ENCODE measurements at places on chromosomes 7 and 10. TPM values are rescaled to one million over a fixed set of nuclear protein-coding genes. Genes with fewer than 3 reads are reported as not detected.

Gene NME8
- not detected for total RNA-seq

Gene PRXL2A
- total RNA-seq, result 17.6 TPM

DNA sequence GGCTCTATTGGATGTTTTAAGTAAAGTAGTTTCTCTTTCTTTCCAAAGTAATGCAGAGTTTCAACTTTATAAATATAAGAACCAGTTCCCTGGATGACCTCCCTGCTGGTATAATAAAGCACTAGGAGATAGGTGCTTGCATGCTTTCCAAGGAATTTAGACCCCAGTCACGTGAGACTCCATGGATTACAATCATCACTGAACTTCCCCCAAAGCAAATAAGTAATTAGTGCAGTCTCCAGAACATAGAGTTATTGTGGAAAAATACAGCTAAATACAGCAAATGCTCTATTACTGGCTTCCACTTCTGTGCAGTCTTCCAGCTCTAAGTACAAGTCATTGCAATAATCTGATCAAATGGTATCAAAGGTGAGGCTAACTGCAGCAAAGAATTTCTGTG, 220.2 kb upstream of the STEAP1 start:
- DNase-seq, result no peak

Gene GJC3
- total RNA-seq, result 1.1 TPM

DNA sequence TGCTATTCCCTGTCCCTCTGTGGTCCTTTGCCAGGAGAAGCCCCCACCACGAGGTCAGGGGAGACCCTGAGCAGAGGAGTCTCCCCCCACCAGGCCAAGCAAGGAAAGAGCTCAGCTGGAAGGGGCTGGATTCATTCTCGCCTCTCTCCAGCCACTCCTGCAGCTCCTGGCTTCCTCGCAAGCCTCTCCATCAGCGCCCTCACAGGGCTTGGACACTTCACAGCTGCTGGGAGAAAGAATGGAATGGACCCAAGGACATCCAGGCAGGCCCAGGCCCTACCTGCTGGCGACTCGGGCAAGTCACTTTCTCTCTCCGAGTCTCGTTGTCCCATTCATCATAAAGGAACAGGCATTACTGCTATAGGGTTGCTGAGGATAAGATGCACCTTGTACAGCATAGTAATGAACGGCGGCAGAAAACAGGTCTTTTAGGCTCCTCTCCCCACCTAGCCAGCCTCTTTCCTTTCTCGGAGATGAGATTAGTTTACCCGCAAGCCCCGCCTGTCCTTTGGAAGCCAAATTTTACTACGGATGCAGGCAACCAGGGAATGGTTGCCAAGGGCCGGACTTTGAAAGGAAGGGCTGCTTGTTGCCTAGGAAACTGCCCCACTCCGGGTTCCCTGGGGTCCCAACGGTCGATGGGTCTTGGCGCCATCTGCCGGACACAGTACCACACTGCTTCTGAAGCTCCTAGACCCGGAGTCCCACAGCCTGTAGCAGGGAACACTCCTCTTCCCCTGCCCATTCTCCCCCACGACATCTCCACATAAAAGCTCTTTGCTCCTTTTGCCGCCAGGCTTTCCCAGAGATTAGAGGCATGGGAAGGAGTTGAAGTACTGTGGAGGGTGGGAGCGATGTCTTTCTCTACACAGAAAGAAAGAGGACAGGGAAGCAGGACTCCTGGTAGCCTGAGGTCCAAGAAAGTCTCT, 22.3 kb downstream of the IMPDH1 start:
- peak; percentile 80 for DNase-seq

Gene SHH
- not detected for total RNA-seq

Data from activated naive CD4-positive, alpha-beta T cell treated with anti-CD3 and anti-CD28 coated beads for 36 hours (primary cell).